ENCODE measurements at places on chromosomes 5 and 9.

DNA sequence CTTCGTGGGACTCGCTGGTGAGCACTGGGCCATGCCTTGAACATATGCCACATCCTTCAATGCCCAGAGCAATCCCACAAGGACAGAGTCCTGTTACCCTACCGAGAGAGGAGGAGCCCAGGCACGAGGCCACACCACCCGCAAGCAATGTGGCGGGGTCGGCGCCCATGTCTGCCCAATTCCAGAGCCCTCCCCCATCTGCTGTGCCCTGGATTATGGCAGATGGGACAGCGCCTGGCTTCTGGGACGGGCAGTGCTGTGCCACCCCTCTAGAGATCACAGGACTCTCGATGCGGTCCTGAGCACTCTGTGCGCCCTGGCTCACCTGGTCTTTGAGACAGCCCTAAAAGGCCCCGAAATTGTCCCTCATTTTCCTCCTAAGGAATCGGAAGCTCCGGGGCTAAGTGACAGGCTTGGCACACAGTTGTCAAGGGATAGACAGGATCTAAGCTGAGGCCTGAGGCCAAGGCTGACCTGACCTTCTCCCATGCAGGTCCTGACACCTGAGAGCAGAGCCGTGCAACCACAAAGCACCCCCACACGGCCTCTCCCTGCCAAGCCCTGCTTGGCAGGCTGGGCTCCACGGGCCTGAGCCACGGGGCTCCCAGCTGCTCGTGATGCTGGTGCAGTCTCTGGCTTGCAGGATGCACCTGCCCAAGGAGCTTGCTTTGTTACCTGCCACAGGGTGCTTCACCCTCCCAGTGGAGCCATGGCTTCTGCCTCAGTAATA lies 48.8 kb downstream of the PRRT1B start:
- DNase-seq: no peak

- no peak for DNase-seq
Measured at GRCh38 chr5:80834710-80835109, 125.5 kb upstream of the RASGRF2 start.

- DNase-seq: no peak
Measured at GRCh38 chr5:128216860-128217531, 133.4 kb downstream of the SLC12A2 start.

GRCh38 chr5:158820891-158821290 lies 278.8 kb downstream of the EBF1 start:
- no peak for DNase-seq

GRCh38 chr9:37005517-37006140 lies 28.4 kb downstream of the PAX5 start:
- no peak for DNase-seq

Data from GM13977 (cell line).